Activated T-helper 2 cell treated with anti-CD3 and anti-CD28 coated beads, Interferon-gamma antibody, Interleukin-2, Interleukin-4, amounts not matched to agents 10 μg/mL and 5 μg/mL and 100 μg/mL, durations not matched to agents 14 hours and 24 hours and 36 hours (primary cell): ENCODE measurements at places on chromosomes 3 and 15.

DNA sequence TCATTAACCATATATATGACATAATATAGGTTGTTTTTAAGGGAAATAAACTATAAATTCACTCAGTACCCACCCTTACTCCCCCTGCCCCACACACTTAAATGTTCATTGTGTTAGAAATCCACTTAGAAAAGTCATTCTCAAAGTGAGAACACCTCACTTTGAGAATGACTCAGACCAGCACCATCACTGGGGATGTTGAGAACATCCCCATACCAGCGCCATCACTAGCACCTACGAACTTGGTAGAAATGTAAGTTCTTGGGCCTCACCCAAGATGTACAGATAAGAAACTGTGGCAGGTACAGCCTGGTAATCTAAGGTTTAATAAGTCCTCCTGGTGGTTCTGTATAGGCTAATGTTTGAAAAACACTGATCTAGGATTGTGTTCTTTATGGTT, 362.6 kb downstream of the LPP start:
- no peaks in the 10 kb centered on the region for H3K27me3 ChIP-seq
- peaks cover 8% of the 10 kb centered on the region for H3K36me3 ChIP-seq
- DNase-seq, result no peak
- H3K4me3 ChIP-seq, result no peak overlapping the region
- peaks cover 24% of the 10 kb centered on the region for H3K4me1 ChIP-seq

- no peak overlapping the region for H3K27ac ChIP-seq
- peaks cover 32% of the 10 kb centered on the region for H3K36me3 ChIP-seq
Measured at GRCh38 chr3:66432041-66432766, 68.6 kb downstream of the LRIG1 start.

GRCh38 chr3:119245778-119246177, 5.1 kb upstream of the B4GALT4 start:
- peaks cover 9% of the 10 kb centered on the region for H3K27me3 ChIP-seq
- no peak overlapping the region for H3K4me3 ChIP-seq
- no peak for DNase-seq
- peaks cover 6% of the 10 kb centered on the region for H3K4me1 ChIP-seq
- H3K27ac ChIP-seq, result no peak overlapping the region
- no peaks in the 10 kb centered on the region for H3K36me3 ChIP-seq

- peaks cover 15% of the 10 kb centered on the region for H3K4me1 ChIP-seq
- no peak overlapping the region for H3K27ac ChIP-seq
- H3K27me3 ChIP-seq, result no peaks in the 10 kb centered on the region
- H3K4me3 ChIP-seq, result no peak overlapping the region
- peak; percentile 52 for DNase-seq
Measured at GRCh38 chr15:77496715-77497109, 76.0 kb downstream of the HMG20A start.

DNA sequence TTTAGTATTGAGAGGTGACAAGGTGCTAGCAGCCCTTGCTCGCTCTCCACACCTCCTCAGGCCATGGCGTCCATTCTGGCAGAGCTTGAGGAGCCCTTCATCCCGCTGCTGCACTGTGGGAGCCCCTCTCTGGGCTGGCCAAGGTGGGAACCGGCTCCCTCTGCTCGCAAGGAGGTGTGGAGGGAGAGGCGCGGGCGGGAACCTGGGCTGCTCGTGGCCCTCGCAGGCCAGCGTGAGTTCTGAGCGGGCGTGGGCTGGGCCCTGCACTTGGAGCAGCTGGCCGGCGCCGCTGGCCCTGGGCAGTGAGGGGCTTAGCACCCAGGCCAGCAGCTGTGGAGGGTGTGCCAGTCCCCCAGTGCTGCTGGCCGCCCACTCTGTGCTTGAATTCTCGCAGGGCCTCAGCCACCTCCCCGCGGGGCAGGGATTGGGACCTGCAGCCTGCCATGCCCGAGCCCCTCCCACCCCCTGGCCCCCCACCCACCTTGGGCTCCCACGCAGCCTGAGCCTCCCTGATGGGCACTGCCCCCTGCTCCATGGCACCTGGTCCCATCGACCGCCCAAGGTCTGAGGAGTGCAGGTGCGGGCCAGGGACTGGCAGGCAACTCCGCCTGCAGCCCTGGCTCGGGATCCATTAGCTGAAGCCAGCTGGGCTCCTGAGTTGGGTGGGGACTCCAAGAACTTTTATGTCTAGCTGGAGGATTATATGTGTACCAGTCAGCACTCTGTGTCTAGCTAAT, 785.2 kb downstream of the DIPK2A start:
- no peak overlapping the region for H3K4me3 ChIP-seq
- H3K27me3 ChIP-seq, result no peaks in the 10 kb centered on the region
- no peaks in the 10 kb centered on the region for H3K4me1 ChIP-seq
- no peak overlapping the region for H3K27ac ChIP-seq

DNA sequence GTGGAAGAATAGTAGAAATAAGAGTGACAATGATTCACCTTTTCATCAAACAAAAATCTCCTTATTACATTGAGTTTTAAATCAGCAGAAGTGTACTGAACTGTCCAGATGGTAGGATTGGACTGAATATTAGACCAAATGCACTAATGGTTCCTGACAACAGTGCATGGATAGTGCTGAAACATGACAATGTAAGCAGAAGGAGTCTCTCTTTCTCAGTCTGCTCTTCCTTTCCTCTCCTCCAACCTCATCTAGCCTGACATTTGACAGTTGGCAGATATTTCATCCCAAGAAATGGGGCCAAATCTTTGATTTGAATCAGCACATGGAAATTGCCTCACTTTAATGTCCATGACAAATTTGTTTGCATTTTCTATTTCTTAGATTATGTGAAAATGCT, 225.1 kb upstream of the PLSCR5 start:
- no peak overlapping the region for H3K27ac ChIP-seq
- no peak for DNase-seq
- H3K36me3 ChIP-seq, result no peaks in the 10 kb centered on the region
- H3K27me3 ChIP-seq, result no peaks in the 10 kb centered on the region
- H3K4me1 ChIP-seq, result no peaks in the 10 kb centered on the region

- no peaks in the 10 kb centered on the region for H3K27me3 ChIP-seq
- H3K4me3 ChIP-seq, result no peak overlapping the region
- no peaks in the 10 kb centered on the region for H3K36me3 ChIP-seq
- H3K4me1 ChIP-seq, result no peaks in the 10 kb centered on the region
Measured at GRCh38 chr3:36606871-36607765, 157.2 kb downstream of the DCLK3 start.

DNA sequence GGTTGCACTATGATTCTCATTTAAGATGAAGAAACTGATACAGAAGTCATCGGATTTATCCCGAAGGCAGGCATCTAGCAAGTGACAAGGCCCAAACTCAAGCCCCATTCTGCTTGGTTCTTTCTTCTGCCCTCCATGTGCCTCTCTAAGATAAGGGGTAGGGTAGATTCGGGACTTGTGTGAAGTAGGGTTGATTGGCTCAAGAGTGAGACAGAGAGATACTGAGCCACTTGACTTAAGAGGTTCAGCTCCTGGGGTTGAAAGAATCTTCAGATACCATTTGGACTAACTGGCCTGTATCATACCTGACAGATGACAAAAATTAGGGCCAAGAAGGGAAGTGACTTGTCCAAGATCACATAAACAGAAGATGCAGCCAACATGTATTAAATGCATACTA, 891 bp downstream of the RFT1 start:
- no peaks in the 10 kb centered on the region for H3K27me3 ChIP-seq
- peak overlapping the region; percentile 95 for H3K27ac ChIP-seq
- H3K4me3 ChIP-seq, result peak overlapping the region; percentile 87
- peaks cover 11% of the 10 kb centered on the region for H3K36me3 ChIP-seq
- peaks cover 17% of the 10 kb centered on the region for H3K4me1 ChIP-seq
- DNase-seq, result no peak

DNA sequence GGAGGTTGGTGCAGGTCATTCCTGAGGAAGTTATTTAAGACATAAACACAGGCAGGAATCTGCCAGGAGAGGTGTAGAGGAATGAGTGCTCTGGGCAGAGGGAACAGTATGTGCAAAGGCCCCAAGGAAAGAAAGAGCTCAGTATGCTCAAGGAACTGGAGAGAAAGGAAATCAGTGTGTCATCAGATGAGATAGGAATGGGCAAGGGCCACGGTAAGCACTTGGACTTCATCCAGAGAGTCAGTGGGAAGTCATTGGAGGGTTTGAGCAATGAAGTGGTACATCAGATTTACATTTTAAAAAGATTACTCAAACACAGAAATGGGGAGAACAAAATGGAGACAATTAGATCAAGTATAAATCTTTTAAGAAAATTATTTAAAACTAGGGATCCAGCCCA, 272.2 kb downstream of the ADAMTSL3 start:
- peaks cover 40% of the 10 kb centered on the region for H3K4me1 ChIP-seq
- no peak overlapping the region for H3K4me3 ChIP-seq
- no peaks in the 10 kb centered on the region for H3K27me3 ChIP-seq
- no peak for DNase-seq
- no peak overlapping the region for H3K27ac ChIP-seq
- H3K36me3 ChIP-seq, result no peaks in the 10 kb centered on the region

- H3K36me3 ChIP-seq, result no peaks in the 10 kb centered on the region
- H3K27ac ChIP-seq, result no peak overlapping the region
- no peaks in the 10 kb centered on the region for H3K4me1 ChIP-seq
- H3K27me3 ChIP-seq, result peaks cover 7% of the 10 kb centered on the region
- DNase-seq, result no peak
Measured at GRCh38 chr3:187520027-187520945, 149.9 kb downstream of the SST start.

DNA sequence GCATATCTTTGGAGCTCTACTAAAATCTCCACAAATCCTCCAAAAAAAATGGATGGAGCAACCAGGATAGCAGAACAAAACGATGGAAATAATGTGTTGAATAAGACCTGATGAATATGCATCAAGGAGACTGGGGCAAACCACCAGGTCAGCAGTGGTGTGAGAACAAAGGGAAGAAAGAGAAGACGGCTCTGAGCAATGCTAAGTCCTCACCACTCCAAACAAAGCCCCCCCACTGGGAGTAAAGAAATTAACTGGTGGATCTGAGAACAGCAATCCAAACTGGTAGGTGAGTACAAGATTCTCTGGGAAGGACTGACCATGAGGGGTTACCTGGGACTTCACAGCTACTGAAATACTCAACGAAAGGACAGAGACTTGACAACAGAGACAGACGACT, 977.3 kb downstream of the TBL1XR1 start:
- no peak overlapping the region for H3K4me3 ChIP-seq
- no peak overlapping the region for H3K27ac ChIP-seq
- H3K4me1 ChIP-seq, result no peaks in the 10 kb centered on the region
- H3K27me3 ChIP-seq, result no peaks in the 10 kb centered on the region

DNA sequence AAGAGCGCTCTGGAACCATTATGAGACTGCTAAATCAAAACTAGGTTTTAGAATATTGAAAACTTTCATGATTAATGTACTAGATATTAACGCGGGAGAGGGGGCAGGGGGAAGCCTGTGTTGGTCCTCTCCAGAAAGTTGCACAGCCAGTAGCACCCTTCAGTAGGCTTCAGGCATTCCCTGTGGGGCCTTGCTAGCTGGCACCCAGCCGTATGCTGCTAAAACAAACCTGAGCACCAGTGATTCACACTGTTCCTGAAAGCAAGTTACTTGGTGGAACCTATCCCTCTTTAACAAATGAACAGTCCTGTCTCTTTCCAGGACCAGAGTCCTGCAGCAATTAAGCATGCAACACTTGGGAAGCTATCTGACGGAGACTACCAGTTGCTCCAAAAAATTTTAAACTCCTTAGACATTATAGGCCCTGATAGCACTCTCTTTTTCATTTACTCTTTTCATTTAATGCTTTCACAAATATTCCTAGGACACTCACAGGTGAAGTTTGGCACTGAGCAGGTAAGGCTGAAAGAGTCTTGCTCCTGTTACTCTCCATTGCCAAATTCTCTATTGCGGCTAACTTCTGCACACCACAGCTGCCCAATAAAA, 1.2 kb upstream of the ATRIP start:
- peaks cover 33% of the 10 kb centered on the region for H3K4me1 ChIP-seq
- no peaks in the 10 kb centered on the region for H3K27me3 ChIP-seq
- peaks cover 71% of the 10 kb centered on the region for H3K36me3 ChIP-seq
- H3K4me3 ChIP-seq, result peak overlapping the region; percentile 94
- DNase-seq, result no peak

DNA sequence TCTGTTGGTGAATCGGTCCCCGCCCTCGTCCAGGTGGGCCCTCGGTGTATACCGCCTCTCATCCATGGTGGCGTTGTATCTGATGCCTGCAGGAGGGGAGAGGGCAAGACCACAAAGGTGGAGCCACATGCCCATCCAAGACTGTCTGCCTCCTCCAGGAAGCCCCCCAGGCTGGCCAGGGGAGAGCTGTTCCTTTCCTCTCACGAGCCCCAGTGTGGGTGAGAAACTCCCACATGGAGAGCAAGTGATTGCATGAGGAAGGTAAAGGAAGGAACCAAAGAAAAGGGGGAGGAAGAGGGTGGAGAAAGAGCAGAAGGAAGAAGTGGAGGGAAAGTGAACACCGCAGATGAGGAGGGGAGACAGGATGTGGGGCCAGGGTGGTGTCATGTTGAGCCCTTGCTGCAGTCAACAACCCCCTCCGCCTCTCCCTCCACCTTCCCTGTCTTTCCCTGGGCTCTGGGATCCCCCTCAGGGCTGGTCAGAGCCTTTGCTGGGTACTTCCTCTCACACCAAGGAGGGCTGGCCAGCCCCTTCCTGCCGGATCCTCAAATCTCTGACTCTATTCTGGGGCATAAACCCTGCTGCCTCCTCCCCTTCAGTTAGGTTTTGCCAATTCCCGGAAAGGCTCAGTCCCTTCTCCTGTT, 49.3 kb downstream of the FEM1B start:
- no peak overlapping the region for H3K4me3 ChIP-seq
- no peak for DNase-seq
- no peak overlapping the region for H3K27ac ChIP-seq
- H3K27me3 ChIP-seq, result peaks cover 3% of the 10 kb centered on the region
- H3K4me1 ChIP-seq, result peaks cover 19% of the 10 kb centered on the region
- H3K36me3 ChIP-seq, result no peaks in the 10 kb centered on the region

GRCh38 chr15:93073465-93073952, 15.5 kb downstream of the RGMA start:
- DNase-seq, result no peak
- H3K36me3 ChIP-seq, result no peaks in the 10 kb centered on the region
- peaks cover 66% of the 10 kb centered on the region for H3K27me3 ChIP-seq
- peak overlapping the region; percentile 66 for H3K4me3 ChIP-seq

GRCh38 chr3:114745322-114746240, 401.5 kb downstream of the ZBTB20 start:
- H3K4me3 ChIP-seq, result no peak overlapping the region
- no peaks in the 10 kb centered on the region for H3K36me3 ChIP-seq
- no peak for DNase-seq
- H3K27ac ChIP-seq, result no peak overlapping the region
- no peaks in the 10 kb centered on the region for H3K27me3 ChIP-seq

GRCh38 chr15:55707518-55707917, 35.4 kb downstream of the PRTG start:
- H3K4me3 ChIP-seq, result no peak overlapping the region
- H3K36me3 ChIP-seq, result no peaks in the 10 kb centered on the region
- H3K27ac ChIP-seq, result no peak overlapping the region
- peaks cover 17% of the 10 kb centered on the region for H3K4me1 ChIP-seq

- H3K36me3 ChIP-seq, result no peaks in the 10 kb centered on the region
- DNase-seq, result no peak
- H3K4me1 ChIP-seq, result no peaks in the 10 kb centered on the region
Measured at GRCh38 chr3:55591888-55592287, 104.8 kb upstream of the WNT5A start.

DNA sequence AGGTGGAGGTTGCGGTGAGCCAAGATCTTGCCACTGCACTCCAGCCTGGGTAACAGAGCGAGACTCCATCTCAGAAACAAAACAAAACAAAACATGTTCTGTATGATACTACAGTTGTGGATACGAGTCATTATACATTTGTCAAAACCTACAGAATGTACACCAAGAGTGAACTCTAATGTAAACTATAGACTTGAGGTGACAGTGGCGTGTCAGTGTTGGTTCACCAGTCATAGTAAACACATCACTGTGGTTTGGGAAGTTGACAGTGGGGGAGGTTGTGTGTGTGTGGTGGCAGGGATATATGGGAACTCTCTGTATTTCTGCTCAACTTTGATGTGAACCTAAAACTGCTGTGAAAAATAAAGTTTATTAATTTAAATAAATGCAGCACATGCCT, 33.0 kb upstream of the GNB5 start:
- no peaks in the 10 kb centered on the region for H3K27me3 ChIP-seq
- H3K4me3 ChIP-seq, result no peak overlapping the region
- H3K36me3 ChIP-seq, result no peaks in the 10 kb centered on the region
- H3K27ac ChIP-seq, result no peak overlapping the region
